ENCODE measurements at places on chromosomes 2 and 18.

DNA sequence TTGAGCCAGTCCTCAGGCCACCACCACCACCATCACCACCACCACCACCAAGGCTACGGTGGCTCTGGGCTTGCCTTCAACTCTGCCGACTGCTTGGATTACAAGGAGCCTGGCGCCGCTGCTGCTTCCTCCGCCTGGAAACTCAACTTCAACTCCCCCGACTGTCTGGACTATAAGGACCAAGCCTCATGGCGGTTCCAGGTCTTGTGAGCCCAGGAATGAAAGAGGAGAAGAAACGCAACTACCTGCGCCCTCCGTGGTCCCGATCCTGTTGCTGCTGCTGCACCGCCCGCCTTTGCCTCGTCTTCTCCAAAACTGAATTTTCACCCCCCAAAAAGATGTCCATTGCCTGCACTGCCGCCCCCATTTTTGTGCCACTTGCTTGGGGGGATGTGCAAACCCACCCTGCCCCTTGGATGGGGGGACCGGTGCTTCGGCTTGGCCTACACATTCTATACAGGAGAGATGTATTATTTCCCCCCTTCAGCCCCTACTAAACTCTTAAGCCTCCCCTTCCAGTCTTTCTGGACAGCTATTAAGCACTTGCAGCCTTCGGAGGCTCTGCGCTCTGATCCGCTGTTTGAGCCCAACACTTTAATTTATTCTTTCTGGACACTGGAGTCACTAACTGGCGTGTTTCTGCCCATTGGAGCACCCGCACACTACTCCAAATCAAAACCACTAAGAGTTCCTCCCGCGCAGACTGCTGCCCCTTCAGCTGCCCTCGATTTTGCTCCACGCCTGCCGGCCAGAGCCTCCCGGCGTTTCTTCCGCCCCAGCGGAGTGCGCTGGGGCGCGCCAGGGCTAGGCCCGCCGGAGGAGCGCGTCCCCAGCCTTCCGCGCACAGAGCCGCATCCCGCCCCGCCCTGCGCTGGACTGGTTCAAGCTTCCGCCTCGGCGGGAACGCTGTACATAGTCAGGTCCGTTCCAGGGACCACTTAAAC, 5.7 kb downstream of the OTX1 start:
- no peak for DNase-seq

- DNase-seq: peak; percentile 98
Observed at GRCh38 chr2:196176142-196176738, 4.9 kb upstream of the STK17B start.

DNA sequence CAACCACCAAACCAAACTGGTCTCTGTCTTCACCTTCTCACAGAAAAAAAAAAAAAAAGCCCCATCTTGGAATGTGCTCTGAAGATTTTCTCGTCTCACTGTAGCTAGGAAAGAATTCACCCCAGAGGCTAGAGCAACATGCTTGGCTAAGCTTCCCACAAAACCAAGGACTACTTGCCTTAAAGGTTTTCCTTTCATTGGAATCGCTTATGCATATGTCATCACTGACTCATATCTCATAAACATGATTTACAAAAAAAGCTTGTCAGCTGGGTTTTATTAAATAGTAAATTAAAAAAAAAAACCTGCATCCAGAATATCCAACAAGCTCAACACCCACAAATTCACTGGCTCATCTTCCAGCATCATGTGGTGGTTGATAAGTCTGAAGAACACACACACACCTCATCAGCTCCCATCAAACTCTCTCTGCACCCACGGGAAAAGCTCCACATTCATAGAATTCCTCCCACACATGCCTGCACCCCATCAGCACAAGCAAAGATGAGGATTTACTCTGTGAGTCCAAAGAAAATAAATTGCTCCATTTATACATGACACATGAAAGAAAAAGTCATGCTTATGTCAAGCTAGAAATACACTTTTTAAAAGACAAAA, 182.0 kb upstream of the TRIB2 start:
- DNase-seq: no peak

DNA sequence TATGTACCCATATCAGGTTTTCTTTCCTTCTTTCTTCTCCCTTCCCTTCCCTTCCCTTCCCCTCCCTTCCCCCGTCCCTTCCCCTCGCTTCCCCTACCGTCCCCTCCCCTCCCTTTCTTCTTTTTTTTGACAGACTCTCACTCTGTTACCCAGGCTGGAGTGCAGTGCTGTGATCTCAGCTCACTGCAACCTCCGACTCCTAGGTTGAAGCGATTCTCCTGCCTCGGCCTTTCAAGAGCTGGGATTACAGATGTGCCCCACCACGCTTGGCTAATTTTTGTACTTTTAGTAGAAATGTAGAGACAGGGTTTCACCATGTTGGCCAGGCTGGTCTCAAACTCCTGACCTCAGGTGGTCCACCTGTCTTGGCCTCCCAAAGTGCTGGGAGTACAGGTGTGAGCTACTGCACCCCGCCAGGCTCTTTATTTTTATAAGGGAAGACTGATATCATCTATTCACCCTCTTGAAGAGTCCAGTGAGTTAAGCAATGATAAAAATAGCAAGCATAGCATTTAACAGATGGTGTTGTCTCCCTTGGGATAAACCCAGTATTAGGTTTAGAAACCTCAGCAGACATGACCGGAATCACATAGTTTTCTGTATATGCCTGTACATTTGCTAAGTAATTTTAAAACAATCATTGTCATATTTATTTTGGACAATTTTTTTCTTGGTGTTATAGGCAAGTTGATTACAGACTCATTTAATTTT, 888.4 kb downstream of the TRIB2 start:
- no peak for DNase-seq

GRCh38 chr18:519019-519879, 18.7 kb upstream of the COLEC12 start:
- no peak for DNase-seq

DNA sequence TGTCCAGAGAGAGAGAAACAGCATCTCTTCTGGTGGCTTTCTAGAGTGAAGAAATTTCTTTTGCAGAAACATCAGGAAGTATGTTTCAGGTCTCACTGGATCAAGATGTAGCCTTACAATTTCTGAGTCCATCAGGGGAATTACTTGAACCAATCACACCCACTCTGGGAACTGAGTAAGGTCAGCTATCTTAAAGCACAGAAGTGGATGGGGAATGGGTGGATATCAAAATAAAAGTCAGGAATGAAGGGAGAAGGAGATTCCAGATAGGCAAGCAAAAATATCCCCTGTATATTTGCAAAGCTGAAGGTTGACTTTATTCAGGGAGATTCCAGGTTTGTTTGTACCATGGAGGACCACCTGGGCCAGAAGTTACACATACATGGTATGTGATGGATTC, 188.0 kb downstream of the CYRIA start:
- DNase-seq: no peak
